Stimulated activated CD4-positive, alpha-beta T cell treated with anti-CD3 and anti-CD28 coated beads, Interleukin-1b, Interleukin-23, amount 100 ng/mL, for 1 hour (primary cell): ENCODE measurements at places on chromosomes 2 and 18.

GRCh38 chr2:47493317-47494035 is 90.5 kb downstream of the MSH2 start:
- DNase-seq, result no peak

DNA sequence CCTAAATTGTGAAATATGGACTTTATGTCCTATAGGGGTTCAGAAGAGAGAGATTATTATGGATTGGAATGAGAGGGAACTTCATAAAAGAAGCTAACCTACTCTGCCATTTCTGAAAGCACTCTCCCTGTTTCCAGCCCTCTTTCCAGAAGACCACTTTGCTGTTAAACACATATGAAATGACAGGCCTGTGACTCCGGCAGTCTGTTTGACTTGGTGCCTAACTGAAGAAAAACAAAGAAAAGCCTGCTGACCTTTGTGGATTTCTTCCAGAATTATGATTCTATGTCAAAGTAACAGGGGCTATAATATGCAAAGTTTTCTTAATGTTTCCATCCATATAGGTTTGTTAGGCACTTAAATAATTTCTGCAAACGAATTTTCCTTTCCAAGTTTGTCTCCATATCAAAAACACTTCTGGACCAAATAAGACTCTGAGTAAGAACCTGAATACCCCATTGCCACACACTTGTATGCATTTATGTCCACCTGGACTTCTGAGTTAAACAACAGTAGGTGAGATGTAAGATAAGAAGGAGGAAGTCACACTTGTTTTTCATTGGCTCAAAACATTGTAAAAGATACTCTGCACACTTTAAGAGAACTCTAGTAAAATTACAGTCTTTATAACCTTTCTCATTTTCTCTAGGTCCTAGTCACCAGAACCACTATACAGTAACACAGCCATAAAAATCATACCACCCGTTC is 111.7 kb downstream of the PIEZO2 start:
- DNase-seq, result no peak

- no peak for DNase-seq
Observed at GRCh38 chr18:949724-950631, 45.3 kb downstream of the ADCYAP1 start.

GRCh38 chr18:8868779-8869415 is 163.5 kb downstream of the MTCL1 start:
- DNase-seq, result no peak

DNA sequence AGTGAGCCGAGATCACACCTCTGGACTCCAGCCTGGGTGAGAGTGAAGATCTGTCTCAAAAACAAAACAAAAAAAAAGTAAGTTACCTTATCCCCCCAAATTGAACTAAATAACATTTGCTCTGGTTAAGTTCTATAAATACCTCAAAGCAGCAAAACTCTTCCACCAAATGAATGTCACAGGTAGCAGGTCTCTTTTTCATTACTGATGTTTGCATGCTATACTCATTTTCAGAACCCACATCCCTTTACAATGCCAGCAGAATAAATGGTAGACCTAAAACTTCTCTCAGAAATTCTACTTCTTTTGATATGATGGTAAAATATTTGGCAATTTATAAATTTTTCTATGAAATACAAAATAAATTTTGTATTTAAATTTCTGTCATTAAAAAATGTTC is 22.3 kb downstream of the INO80D start:
- DNase-seq, result no peak

DNA sequence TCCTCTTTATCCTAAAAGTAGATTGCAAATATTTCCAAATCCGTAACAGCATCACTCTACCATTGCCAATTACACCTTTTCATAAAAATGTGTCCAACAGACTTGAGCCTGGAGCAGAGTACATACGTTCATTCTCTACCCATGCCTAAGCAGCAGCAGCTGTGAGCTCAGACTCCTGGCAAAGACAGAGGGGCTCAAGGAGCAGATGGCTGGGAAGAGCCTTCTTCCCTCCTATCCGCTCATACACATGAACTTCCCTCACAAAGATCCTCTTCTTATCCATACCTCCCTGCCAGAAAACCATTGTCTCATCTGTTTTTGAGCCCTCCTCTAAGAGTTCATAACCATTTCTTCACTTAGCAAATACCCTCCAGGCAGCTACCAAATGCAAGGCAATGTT is 164.3 kb upstream of the ARL4C start:
- no peak for DNase-seq

GRCh38 chr18:9130806-9131205 is 5.8 kb upstream of the ANKRD12 start:
- DNase-seq, result no peak

DNA sequence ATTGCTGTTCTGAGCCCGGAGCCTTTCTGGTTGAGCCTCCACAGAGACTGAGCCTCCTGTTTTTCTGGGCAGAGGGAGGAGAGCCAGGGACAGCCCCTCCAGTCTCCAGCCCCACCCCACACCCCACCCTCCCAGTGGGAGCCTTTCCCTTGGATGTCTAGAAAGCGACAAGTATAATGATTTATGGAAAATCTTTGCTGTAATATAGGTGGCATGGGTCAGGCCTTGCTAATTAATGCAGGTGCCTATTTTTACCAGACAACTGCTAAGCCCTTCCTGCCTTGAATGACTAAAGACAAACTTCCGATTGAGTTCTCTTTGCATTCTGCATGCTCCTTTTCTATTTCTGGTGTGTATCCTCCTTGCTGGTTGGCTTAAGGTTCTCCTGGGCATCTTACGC is 43.1 kb downstream of the MERTK start:
- DNase-seq, result no peak

- no peak for DNase-seq
Observed at GRCh38 chr2:84942964-84943421, 28.0 kb upstream of the KCMF1 start.

- no peak for DNase-seq
Observed at GRCh38 chr2:70902067-70902442, 33.6 kb upstream of the ATP6V1B1 start.

- DNase-seq, result no peak
Observed at GRCh38 chr2:219245899-219246230, 586 bp downstream of the STK16 start.

DNA sequence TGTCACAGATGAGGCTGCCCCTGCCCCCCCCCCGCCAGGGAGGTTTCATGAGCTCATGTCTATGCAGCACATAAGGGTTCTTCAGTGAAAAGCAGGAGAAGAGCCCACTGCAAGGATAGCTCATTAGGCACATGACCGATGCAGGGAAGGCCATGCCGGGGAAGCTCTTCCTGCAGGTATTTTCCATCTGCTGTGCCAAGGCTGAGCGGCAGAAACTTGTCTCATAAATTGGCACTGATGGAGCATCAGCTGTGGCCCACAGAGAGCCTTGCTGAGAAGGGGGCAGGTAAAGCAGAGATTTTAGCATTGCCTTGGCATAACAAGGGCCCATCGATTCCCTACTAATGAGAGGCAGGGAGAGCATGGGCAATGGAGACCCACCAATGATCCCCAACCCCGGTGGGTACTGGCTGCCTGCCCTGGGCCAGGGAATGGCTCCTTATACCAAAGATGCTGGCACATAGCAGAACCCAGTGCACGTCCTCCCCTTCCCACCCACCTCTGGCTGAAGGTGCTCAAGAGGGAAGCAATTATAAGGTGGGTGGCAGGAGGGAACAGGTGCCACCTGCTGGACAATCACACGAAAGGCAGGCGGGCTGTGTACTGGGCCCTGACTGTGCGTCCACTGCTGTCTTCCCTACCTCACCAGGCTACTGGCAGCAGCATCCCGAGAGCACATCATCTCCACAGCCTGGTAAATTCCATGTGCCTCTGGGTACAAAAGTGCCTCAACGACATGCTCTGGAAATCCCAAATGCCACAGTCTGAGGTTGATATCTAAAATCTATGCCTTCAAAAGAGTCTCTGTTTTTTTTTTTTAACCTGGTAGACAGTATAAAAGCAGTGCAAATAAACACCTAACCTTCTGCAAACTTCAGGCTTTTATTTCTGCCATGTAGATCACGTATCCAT is 41.4 kb downstream of the STEAP3 start:
- no peak for DNase-seq

GRCh38 chr18:495017-495416 is 5.5 kb downstream of the COLEC12 start:
- DNase-seq, result no peak

DNA sequence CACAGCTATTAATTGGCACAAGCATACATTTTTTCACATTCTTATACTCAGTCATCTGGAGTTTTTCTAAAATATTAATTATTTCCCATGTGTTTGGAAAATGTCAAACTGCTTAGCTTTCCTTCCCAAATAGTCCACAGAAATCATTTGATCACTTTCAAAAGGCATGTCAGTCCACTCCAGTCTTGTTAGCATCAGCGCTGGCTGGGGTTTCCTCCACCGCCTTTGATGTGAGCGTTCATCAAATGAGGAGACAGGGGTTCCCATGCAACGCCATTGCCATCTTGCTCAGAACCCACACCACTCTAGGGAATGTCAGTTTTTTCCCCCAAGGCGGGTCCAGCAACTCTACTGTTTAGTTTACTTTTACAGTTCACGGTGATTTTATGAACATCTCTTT is 13.1 kb upstream of the RAX start:
- DNase-seq, result no peak

DNA sequence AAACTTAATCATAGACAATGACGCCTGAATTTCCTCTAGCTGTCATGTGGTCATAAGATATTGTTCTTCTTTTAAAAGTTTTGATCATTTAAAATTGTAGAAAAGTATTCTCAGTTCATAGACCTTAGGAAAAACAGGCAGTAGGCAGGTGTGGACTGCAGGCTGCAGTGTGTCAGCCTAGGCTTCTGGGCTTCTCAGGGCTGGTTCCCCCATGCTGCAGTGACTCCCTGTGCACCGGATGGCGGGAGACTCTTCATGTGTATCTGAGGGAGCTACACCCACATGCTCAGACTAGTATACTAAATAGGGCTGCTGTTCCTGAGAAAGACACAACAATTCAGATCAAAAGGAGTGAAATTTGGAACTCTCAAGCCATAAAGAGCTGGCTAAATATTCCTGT is 72.4 kb downstream of the PXDN start:
- DNase-seq, result no peak

DNA sequence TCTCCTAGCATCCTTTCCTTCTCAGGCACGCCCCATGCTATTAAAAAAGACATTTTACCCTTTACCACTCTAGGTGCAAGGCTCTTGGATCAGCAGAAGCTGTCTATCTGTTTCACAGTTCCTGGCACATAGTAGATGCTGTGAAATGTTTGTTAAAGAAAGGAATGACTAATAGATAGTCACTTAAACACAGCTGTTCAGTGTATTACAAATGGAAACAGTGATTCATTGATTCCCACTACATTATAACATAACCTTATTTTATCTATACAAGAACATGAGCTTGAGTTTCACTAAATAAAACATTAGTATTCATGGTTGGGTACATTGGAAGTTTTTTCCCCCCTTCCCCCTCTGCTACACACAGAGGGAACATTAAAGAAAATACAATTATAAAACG is 142.1 kb downstream of the ASXL3 start:
- DNase-seq, result no peak

GRCh38 chr2:10103179-10103578 is 19.4 kb upstream of the RRM2 start:
- DNase-seq, result no peak

DNA sequence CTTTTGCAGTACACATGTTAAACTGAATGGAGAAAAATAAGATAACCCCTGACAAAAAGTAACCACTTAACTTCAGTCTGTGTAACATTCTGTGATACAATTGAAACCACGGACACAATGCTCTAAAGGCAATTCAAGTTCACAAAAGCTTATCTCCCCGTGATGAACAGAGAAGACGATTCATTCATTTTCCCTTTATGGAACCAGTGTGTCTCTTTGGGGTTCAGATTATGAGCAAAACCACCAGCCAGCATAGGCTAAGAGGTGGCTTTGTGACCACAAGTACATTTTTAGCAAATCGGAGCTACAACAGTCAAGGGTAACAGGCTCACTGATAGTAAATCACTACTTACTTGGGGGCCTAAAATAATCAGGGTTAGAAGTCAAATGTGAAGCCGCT is 120.6 kb upstream of the SMAD7 start:
- DNase-seq, result no peak

GRCh38 chr18:58359620-58360019 is 269.3 kb downstream of the ALPK2 start:
- DNase-seq, result no peak

- no peak for DNase-seq
Observed at GRCh38 chr18:57998461-57998860, 45.6 kb upstream of the NEDD4L start.

DNA sequence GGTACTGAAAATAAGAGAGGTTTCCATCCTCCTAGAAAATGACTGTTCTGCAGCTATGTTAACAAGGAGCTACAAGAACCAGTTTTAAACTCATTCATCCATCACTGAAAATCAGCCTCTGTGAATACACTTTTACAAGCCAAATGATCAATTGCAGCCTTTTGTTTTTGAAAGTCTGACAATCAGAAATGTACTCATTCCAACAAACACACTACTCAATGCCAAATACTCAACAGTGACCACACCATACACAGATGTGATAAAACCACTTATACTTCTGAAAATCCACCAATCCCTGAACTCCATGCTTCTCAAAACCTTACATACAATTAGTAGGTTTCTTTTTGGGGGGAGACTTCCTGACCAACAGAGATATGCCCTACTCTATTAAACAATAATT is 663.9 kb upstream of the CHAC2 start:
- DNase-seq, result no peak

GRCh38 chr2:238459081-238459629 is 32.4 kb downstream of the ASB1 start:
- DNase-seq, result no peak

DNA sequence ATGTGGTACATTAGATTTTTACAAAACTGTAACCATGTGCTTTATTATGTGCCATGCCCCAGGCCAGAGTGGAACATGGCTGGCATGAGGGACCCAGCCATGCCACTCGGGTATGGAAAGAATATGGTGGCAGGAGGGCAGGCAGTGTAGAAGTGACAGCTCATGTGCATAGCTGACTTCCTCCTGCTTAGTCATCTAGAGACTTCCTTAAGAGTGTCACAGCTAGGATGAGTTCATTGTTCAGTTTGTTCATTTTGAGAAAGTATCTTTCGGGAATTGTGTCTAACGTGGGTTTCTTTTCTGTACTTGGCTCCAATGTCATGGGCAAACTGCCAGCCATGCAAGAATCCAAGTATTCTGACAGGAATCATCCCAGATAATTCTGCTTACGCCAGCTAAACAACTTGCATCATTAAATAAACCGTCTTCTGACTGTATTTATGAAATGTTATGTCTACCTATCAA is 94.3 kb upstream of the ITGB6 start:
- no peak for DNase-seq

GRCh38 chr2:85539361-85540132 is 579 bp downstream of the MAT2A start:
- DNase-seq, result peak; percentile 51

DNA sequence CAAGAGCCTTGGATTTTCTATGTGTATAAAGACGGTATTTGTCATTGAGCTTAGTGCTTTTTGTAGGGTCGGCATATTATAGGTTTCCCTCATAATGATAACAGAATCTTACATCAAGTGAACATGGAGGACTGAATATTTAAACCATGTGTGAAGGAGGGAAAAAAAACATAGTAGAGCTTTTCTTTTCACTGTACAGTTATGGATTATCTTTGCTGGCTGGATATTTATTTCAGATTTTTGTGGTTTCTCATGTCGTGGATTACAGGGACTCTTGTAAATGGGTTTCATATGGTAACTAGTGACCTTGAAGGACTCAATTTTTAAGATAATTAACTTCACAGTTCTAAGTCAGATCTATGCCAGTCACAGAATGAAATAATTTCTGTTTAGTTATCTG is 330.2 kb upstream of the NRP2 start:
- DNase-seq, result no peak

- no peak for DNase-seq
Observed at GRCh38 chr2:170201275-170201674, 23.3 kb downstream of the MYO3B start.

GRCh38 chr2:67046591-67046990 is 350.5 kb upstream of the ETAA1 start:
- no peak for DNase-seq
